ENCODE measurements at places on chromosomes 4 and X.

- DNase-seq = no peak
Observed at GRCh38 chrX:13473442-13474163, 95.8 kb upstream of the EGFL6 start.

GRCh38 chrX:122087341-122087740 is 1039.9 kb downstream of the GLUD2 start:
- no peak for DNase-seq

DNA sequence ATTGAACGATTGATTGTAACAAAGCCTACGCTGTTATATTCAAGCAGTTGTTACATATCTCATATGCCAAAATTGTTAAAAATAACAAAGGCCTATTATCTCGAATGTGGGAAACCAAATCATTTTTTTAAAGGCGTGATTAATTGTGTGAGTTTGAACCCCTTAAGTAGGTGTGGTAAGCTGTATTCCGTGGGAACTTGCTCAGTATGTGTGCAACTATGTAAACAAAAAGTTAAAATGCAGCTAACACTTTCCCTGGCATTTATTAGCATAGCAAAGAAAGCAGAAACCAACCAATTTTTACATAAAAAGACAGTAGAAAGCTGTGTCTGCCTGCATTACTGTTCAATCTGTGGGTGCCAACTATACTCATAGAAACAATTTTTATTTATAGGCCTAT is 166.0 kb upstream of the HAND2 start:
- no peak for DNase-seq

GRCh38 chr4:137663251-137664045 is 131.2 kb upstream of the PCDH18 start:
- DNase-seq = no peak

- DNase-seq = no peak
Observed at GRCh38 chrX:103398421-103398864, 22.1 kb downstream of the BEX3 start.
